ENCODE measurements at places on chromosomes 2 and 18.

DNA sequence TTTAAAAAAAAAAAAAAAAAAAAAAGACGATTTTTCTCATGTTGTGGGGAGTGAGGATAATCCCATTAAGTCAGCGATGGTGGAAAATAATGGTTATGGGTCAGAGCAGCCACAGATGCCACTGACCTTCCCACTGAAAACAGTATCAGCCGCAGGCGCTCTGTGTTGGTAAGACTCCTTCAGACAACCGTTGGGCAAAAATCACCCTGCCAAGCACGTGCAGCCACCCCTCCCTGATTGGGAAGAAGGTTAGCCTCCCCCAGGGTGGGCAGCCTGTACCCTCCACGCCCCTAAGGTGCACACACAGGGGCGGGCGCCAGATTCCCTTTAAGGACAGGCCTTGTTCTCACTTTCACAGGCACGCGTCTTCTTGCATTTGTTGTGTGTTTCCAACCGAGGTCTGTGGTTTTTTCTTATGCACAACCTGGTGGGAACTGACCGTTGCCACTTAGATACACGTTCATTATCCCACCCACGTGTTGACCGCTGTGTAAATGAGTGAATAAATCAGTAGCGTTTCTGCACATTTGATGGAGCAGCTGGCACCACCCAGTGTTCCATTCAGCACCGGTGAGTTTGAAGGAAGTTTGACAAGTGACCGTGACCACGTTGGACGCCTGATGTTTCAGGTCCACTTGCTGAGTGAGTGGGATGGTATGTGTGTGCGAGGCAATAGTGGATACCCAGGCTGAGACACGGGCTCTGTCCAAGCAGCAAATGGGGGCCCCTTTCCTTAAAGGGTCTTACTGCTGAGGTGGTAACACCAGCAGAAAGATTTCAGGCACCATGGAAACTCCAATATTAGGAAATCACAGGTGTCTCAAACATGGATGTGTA lies 197.8 kb downstream of the GBX2 start:
- no peak for DNase-seq

DNA sequence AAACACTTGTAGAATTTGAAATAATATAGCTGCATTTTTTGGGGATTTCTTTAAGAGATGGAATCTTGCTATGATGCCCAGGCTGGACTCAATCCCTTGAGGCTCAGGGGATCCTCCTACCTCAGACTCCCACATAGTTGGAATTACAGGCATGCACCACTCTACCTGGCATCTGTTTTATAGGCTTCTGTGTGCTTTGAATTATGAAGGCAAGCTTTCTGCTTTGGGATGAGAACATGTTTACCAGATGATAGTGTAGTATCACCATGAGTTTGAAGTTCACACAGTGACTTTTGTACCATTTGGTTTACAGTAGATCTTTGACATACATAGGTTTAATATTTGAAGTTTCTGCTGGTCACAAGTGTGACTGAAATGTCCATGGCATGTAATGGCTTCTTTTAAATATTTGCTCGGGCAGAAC lies 10.7 kb downstream of the CNOT11 start:
- no peak for DNase-seq

DNA sequence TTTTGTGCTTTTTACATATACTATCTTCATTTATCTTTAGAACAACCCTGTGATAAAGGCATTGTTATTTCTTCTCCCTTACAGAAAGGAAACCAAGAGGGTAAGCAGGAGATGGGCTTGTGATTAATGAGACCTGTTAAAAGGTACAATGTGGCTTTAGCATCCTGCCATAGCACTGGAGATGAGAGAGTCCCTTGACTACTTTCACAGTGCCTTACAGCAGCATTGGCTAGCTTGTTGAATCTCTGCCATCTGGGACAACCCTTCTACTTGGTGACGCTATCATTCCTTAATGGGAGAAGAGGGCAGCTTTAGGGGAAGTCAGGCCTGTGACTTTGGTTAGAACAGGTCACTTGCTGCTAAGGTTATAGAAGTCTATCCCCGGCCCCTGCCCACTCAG lies 68.1 kb upstream of the LYPD6B start:
- no peak for DNase-seq

GRCh38 chr2:109347626-109348025 lies 218.6 kb downstream of the SH3RF3 start:
- no peak for DNase-seq

DNA sequence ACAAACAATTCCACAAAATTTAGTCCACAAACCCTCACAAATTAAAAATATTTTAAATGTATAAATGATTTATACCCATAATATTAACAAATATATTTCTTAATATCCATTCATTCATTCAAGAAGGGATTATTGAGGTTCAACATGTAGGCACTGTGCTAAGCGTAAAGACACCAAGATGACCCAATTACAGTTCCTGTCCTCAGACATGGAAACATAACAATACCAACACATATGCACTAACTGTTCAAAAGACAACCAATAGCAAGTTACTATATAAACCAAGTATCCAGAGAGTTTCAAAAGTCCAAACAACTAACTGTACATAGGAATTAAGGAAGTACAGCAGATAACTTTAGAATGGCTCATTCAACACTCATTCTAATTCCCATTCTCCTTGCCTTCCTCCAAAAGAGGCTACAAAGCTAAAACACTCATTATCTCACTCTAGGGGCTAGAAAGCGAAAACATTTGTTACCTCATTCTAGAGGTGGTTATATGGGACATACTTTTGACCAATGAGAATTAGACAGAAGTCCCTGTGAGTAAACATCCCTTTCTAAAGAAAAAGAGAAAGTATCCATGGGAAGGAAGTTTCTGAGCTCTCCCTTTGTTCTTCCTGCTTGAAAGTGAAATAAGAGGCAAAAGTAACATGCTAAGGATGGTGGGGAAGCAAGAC lies 292.4 kb downstream of the ZEB2 start:
- DNase-seq: no peak

- DNase-seq: peak; percentile 91
Observed at GRCh38 chr2:231786177-231786916, at the start of gene COPS7B. Gene COPS7B, plus strand, starts transcription at chr2:231786445. Its CDS starts 2,126 bp downstream, at chr2:231788571.

GRCh38 chr2:187991389-187991788 lies 300.3 kb upstream of the GULP1 start:
- no peak for DNase-seq

Measured in HL-60 (cell line).